AG04450 (cell line): ENCODE measurements at places on chromosomes 11 and 22.

- DNase-seq: no peak
These were observed 6.2 kb downstream of the STIM1 start for GRCh38 chr11:3861683-3862082.

- peak; percentile 74 for DNase-seq
These were observed 97.3 kb upstream of the AKIP1 start for GRCh38 chr11:8813658-8814057.

GRCh38 chr11:117366248-117366647 is 38.6 kb downstream of the CEP164 start:
- DNase-seq: no peak

GRCh38 chr11:69918938-69919650 is 99.9 kb upstream of the FGF3 start:
- no peak for DNase-seq

- DNase-seq: no peak
These were observed 147.2 kb downstream of the TRPC6 start for GRCh38 chr11:101436511-101437142.

GRCh38 chr22:26949193-26949592 is 291.8 kb downstream of the MIAT start:
- no peak for DNase-seq

- DNase-seq: no peak
These were observed 58.8 kb upstream of the RDX start for GRCh38 chr11:110355011-110355744.

DNA sequence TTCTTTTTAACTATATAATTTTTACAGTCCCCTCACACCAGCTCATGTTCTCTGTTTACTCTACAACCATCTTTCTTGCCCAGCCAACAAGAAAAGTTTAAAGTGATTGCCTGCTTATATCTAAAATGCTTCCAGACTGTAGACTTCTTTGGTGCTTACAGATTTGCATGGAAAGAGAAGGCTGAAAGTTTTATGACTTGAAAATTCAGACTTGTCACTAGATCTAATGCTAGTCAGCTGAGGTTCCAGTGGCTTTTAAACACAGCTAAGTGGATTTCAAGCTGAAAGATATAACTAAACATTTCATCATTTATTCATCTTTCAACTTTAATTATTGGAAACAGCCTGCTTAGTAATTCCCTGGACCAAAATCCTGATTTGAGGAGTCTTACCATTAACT is 178.4 kb downstream of the NAV2 start:
- DNase-seq: no peak

GRCh38 chr22:37282385-37282677 is at the start of gene CYTH4:
Gene CYTH4 (plus strand): TSS chr22:37282508. CDS start chr22:37282570, 62 bp downstream.
- DNase-seq: no peak

- DNase-seq: no peak
These were observed 46.4 kb upstream of the TBCEL start for GRCh38 chr11:120977266-120978137.

GRCh38 chr22:19822301-19823117 is 32.2 kb downstream of the GNB1L start:
- DNase-seq: no peak

- no peak for DNase-seq
These were observed 7.3 kb downstream of the APBB1 start for GRCh38 chr11:6411594-6412031.

DNA sequence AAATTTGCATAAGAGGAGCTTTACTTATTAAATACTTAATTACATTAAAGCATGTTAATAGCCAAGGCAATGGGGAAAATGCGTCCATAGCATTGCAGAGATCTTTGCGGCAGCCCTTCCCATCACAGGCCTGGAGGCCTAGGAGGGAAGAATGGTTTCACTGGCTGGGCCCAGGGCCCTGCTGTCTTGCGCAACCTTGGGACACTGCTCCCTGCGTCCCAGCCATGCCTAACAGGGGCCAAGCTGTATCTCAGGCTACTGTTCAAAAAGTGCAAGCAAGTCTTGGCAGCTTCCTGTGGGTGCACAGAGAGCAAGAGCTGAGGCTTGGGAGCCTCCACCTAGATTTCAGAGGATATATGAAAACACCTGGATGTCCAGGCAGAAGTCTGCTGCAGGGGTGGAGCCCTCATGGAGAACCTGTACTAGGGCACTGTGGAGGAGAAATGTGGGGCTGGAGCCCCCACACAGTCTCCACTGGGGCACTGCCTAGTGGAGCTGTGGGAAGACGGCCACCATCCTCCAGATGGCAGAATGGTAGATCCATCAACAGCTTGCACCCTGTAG is 46.0 kb downstream of the THAP12 start:
- DNase-seq: no peak

- no peak for DNase-seq
These were observed 10.9 kb upstream of the YWHAH start for GRCh38 chr22:31933406-31933805.

GRCh38 chr11:126229858-126230540 is 18.4 kb downstream of the FAM118B start:
- peak; percentile 32 for DNase-seq

GRCh38 chr22:44608597-44609399 is 93.2 kb upstream of the PRR5 start:
- DNase-seq: no peak

GRCh38 chr11:134727204-134727603 is 315.2 kb upstream of the B3GAT1 start:
- DNase-seq: no peak

DNA sequence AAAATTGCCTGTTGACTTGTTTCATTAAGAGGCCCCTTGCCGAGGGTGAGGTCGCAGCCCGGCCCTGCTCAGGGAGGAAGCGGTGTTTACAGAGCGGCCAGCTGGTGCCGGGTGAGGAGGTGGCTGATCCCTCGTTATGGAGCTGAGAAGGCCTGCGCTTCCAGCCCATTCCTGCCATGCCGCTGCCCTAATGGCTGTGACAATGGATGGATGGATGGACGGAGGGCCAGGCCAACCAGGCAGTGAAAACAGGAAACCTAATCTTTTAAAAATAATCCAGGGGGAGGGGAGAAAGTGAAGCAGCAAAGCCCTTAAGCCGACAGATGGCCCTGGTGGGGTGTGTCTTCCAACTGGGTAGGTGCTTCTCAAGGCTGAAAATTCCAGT is 38.5 kb downstream of the BCR start:
- no peak for DNase-seq

- no peak for DNase-seq
These were observed 69.0 kb upstream of the ZBED5 start for GRCh38 chr11:10926801-10927211.

DNA sequence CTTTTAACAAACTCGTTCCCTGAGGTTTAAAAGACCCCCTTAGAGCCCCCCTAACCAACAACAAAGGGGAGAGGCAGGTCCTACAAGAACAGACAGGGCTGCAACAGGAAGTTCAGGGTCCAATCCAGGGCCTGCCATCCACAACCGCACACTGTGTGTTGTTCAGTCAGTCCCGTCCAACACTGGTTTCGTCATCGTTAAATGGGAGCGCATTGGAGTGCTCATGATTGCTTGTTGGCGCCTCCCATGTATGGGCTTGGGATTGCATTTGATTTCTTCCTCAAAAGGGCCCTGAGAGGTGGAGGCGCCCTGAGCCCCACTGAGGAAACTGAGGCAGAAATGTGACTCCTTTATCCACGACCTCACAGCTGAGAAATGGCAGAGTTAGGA is 174.1 kb downstream of the MN1 start:
- DNase-seq: no peak

GRCh38 chr11:44889266-44889665 is 61.4 kb downstream of the TP53I11 start:
- no peak for DNase-seq

- no peak for DNase-seq
These were observed 82.4 kb downstream of the EXT2 start for GRCh38 chr11:44177905-44178304.

- no peak for DNase-seq
These were observed 1.6 kb downstream of the DIXDC1 start for GRCh38 chr11:111938687-111939160.

- DNase-seq: peak; percentile 97
These were observed 52.0 kb upstream of the CHRNA10 start for GRCh38 chr11:3723014-3723708.

GRCh38 chr11:3970108-3970507 is 114.6 kb downstream of the STIM1 start:
- no peak for DNase-seq

DNA sequence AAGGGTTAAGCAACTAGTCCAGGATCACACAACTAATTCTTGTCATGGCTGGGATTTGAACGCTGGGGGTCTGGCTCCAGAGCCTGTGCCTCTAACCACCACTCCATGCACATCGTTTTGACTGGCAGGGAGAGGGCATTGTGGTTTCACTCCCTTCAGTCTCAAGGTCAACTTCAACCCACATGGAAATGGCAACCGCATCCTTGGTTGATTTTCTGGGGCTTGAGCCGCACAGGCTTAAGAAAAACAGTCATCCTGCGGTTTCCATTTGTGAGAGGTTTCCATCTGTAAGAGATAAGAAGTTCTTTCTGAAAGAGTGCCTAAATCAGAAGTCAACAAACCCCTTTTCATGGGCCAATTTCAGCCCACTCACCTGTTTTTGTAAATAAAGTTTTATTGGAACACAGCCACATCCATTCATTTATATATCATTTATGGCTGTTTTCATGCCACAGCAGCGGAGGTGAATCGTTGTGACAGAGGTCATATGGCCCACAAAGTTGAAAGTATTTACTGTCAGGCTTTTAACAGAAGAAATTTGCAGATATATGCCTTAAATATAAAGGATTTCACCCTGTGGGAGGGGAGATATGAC is 65.7 kb downstream of the SGSM1 start:
- DNase-seq: no peak

GRCh38 chr22:46598737-46599424 is 21.3 kb upstream of the GRAMD4 start:
- DNase-seq: no peak

DNA sequence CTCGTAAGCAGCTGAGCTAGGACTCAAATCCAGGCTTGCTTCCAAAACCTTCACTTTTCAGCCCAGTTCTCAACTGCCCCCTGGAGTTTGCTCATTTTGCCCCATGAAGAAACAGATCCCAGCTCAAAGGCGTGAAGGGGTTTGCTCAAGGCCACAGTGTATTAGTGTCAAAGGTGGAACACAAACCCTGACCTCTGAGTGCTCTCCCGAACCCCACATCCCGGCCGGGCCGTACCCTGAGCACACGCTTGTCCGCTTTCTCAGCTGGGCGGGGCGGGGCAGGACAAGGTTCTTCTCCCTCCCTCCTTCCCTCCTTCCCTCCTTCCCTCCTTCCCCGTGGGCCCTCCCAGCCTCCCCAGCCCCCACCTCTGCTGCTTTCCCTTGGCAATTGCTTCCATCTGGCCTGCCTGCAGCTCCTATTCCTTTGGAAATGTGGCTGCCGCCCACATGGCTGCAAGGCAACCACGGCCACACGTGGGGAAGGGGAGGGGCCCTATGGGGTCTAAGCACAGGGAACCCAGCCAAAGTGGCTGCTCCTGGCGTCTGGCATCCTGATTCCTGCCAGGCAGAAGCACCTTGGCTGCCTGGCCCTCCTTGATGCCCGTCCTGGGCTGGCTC is 4.1 kb downstream of the ST3GAL4 start:
- no peak for DNase-seq

GRCh38 chr11:95134491-95134890 is 44.8 kb downstream of the ENDOD1 start:
- DNase-seq: no peak

DNA sequence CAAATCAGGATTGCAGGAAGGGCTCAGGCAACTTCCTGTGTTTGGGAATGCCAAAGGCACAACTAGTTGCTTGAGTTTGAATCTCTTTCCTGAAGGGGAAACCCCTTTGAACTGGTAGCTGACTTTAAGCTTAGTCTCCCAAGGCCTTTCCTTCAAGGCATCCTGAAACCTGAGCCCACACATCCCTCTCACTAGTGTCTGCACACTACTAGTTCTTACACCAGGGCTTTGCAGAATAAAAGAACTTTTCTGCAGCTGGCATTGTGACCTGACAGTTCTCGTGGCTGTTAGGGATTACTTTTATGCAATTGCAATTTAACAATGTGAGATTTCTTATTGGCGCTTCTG is 95.4 kb downstream of the EXT2 start:
- DNase-seq: no peak

- DNase-seq: no peak
These were observed 66.8 kb downstream of the TSPAN18 start for GRCh38 chr11:44793350-44794090.

- DNase-seq: no peak
These were observed 33.8 kb downstream of the SLC35F2 start for GRCh38 chr11:107824668-107825369.

- no peak for DNase-seq
These were observed 103.1 kb downstream of the PTPRJ start for GRCh38 chr11:48083421-48083820.

GRCh38 chr11:118628432-118628831 is 21.0 kb downstream of the PHLDB1 start:
- no peak for DNase-seq

GRCh38 chr11:34044664-34045485 is 6.7 kb upstream of the CAPRIN1 start:
- no peak for DNase-seq

- DNase-seq: no peak
These were observed 17.3 kb downstream of the KCTD17 start for GRCh38 chr22:37068859-37069258.

- DNase-seq: no peak
These were observed 21.8 kb downstream of the OSBPL5 start for GRCh38 chr11:3143136-3143880.

GRCh38 chr11:94171693-94172440 is 43.2 kb downstream of the PANX1 start:
- DNase-seq: no peak

DNA sequence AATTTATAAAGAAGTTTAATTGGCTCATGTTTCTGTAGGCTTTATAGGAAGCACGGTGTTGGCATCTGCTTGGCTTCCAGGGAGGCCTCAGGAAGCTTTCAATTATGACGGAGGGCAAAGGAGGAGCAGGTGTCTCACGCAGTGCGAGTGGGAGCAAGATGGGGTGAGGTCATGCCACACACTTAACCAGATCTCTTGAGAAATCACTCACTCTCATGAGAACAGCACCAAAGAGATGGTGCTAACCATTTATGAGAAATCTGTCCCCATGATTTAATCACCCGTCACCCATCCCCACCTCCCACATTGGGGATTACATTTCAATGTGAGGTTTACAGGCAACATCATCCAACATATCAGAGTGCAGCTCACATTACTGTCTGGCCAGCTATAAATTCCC is 103.5 kb downstream of the ARHGAP8 start:
- DNase-seq: no peak

- DNase-seq: no peak
These were observed 31.3 kb downstream of the NAGA start for GRCh38 chr22:42039271-42039670.

- DNase-seq: no peak
These were observed 116.4 kb downstream of the ARHGAP32 start for GRCh38 chr11:129075757-129076156.

- no peak for DNase-seq
These were observed 19.1 kb downstream of the RPL3 start for GRCh38 chr22:39300186-39300830.

DNA sequence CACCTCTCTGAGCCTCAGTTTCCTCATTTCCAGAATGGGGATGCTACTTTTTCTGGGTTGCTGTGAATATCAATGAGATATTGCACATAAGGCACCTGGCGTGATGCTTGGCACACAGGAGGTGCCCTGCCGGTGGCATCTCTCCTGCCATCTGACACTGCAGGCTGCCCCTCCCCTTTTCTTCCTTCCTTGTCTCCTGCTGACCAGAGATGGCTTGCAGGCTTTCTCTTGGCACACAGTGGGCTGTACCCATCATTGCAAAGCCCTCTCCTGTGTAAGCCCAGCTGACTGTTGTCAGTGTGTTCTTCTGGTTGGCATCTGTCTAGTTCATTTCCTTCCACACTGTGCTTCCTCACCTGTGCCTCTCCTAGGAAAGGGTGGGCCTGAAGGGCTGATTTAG is 91.7 kb downstream of the MYO18B start:
- DNase-seq: no peak

GRCh38 chr11:69424748-69425147 is 56.7 kb upstream of the LINC01488 start:
- no peak for DNase-seq
